ENCODE measurements at places on chromosomes 6 and 20. TPM values are rescaled to one million over a fixed set of nuclear protein-coding genes. Genes with fewer than 3 reads are reported as not detected.

The GSTA3 gene
- not detected for polyA plus RNA-seq

The MCHR2 gene
- not detected for polyA plus RNA-seq

The CDH26 gene
- polyA plus RNA-seq, result 0.55 TPM

The MAS1 gene
- polyA plus RNA-seq, result not detected

The TRIM27 gene
- polyA plus RNA-seq, result 64.6 TPM

The OR12D1 gene
- not detected for polyA plus RNA-seq

The PGM3 gene
- polyA plus RNA-seq, result 8.4 TPM

The LPA gene
- not detected for polyA plus RNA-seq

- DNase-seq, result no peak
Measured at GRCh38 chr6:18501663-18502013, 114.5 kb downstream of the RNF144B start.

GRCh38 chr20:19780261-19780660 is 22.2 kb downstream of the RIN2 start:
- DNase-seq, result no peak

GRCh38 chr20:43022568-43022967 is 167.1 kb downstream of the PTPRT start:
- no peak for DNase-seq

- DNase-seq, result no peak
Measured at GRCh38 chr6:48985025-48985424, 478.0 kb downstream of the MMUT start.

DNA sequence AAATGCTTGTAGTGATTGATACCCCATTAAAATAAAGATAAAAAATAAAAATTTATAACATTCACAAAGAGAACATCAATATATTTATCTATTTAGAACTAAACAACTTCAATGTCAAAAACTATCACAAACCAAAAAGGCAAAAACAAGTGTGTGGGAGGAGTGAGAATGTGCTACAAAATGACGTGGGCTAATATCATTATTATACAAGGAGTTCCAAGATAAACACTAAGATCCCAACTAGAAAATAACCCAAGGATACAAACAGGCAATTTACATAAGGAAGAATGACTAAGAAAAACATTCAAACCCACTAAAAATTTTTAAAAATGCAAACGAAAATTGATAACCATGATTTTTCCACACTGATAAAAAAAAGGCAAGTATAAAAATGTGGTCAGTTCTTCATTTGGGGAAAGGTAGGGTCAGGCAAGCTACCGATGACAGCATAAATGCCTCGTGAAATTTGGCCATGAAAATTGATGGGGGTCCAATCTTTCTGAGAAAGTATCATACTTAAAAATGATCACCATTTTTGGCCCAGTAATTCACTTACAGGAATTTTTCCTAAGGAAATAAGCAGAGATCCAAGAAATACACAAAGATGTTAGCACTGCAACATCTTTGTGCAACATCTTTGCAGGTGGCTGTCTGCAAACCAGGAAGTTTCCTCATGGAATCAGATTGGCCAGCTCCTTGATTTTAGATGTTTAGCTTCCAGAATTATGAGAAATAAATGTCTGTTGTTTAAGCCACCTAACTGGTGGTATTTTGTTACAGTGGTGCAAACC is 140.2 kb downstream of the TMEM200A start:
- DNase-seq, result no peak

GRCh38 chr20:24951536-24952083 is 2.5 kb downstream of the CST7 start:
- DNase-seq, result no peak

DNA sequence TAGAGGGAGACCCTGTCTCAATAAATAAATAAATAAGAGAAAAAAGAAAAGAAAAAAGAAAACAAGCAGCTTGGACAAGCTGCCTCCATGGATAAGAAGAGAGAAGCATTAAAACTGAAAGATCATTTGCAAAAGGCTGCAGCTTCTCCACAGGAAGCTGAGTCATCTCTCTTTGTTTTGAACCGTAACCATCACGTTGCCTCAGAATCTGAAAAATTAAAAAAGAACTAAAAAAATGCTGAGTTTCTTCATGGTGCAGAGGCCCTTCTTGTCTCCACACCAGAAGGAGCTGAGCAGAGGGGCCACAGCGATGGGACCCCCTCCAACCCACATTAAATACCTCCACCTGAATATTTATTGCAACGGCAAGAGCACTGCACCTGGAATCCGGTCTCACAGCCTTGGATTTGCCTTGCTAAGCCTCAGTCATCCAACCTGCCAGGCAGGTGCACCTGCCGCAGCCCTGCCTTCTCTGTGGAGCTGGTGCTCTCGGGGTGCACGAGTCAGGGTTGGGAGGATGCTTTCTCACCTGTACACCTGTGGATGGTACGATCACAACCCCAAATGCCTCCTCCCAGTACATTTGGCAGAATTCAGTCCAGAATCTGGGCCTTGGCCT is 28.1 kb downstream of the TOX2 start:
- peak; percentile 41 for DNase-seq

GRCh38 chr6:170362121-170362520 is 55.6 kb downstream of the FAM120B start:
- no peak for DNase-seq

DNA sequence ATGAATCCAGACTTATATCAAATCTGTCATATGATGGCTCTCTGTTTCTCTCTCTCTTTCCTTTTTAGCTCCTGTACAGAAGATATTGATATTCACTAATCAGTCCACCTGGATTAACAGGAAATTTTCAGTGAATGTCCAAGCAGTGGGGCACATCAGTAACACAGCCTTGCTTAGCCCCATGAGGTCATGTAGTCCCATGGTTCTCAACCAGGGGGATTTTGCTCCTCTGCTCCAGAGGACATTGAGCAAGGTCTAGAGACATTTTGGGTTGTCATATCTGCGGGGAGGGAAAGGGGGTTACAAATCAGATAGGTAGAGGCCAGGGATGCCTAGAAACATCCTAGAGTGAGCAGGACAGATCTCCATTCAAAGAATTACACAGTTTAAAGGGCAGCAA is 810 bp downstream of the GSTA1 start:
- DNase-seq, result no peak

DNA sequence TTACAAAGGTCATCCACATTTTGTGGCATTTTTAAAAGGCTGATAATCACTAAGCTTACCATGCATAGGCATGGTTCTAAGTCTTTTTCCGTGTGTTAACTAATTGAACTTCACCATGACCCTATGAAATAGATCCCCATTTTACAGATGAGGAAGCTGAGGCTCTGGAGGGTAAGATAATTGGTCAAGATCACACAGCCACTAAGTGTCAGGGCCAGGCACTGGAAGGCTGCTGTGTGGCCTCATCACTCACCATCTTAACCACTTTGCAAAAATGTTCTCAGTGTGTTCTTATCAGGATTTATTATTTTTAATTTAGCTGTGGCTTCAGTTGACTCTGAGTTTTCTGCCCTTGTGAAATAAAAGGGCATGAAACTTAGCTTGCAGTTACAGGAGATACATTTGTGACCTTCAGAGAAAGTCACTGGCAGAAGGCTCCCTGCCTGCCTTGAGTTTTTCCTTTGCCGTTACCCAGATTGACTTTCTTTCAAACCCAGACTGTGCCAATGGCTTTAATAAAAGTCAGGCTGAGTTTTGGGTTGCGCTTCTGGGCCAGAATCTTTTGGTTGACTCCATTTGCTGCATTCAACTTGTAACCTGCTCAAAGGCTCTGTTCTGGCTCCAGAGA is 82.0 kb downstream of the EZR start:
- no peak for DNase-seq

- no peak for DNase-seq
Measured at GRCh38 chr6:22766979-22767378, 197.6 kb downstream of the HDGFL1 start.

GRCh38 chr6:3135668-3136291 is 17.3 kb downstream of the BPHL start:
- DNase-seq, result no peak

DNA sequence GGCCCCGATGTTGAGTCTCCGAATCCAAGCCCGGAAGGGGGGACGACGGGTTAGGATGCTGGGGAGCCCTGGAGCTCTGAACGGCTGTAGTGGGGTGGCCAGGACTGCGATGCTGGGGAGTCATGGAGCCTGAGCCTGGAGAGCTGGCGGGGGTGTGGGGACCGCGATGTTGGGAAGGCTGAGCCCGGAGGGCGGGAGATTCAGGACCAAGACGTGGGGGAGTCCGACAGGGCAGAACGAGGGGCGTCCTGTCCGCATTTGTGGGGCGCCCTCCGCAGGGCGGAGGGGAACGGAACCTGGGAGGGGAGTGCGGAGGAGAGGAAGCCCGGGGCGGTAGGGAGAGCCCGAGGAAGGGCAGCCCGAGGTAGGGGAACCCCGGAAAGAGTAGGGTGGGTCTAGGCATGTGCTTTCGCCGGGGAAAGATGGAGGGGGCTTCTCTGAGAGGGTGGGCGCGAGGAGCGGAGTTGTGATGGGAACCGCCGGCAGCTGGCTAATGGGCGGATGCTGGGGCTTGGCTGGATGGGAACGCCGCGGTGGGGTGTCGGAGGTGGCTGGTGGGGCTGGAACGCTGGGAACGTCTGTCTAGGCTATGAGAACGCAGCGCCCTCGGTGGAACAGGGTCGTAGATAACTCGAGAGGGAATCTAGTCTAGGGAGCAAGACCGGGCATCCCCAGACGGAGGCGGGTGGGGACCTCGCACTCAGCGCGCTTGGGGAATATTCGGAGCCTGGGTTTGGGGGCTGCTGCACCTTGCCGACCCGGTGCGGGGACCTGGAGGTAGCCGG is 684 bp downstream of the PAQR8 start:
- DNase-seq, result peak; percentile 48

- DNase-seq, result peak; percentile 38
Measured at GRCh38 chr6:125747589-125748405, 1.6 kb upstream of the HEY2 start.

- no peak for DNase-seq
Measured at GRCh38 chr6:137349856-137350830, 131.0 kb upstream of the IFNGR1 start.

DNA sequence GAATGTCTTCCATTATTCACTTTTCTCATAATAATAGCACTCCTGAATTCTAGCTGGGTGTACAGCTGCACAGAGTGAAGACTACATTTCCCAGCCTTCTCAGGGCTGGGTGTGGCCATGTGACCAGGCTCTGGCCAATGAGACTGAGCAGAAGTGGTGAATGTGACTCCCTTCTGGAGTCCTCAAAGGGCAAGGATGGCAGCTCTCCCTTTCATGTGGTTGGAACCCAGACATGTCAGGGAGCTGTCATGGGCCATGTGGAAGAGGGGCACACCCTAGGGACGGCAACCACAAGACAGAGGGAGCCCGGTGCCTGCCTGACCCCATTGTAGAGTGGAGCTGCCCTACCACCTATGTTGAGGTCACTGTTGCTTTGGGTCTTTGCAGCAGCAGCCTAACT is 312.8 kb upstream of the SULF2 start:
- DNase-seq, result no peak

DNA sequence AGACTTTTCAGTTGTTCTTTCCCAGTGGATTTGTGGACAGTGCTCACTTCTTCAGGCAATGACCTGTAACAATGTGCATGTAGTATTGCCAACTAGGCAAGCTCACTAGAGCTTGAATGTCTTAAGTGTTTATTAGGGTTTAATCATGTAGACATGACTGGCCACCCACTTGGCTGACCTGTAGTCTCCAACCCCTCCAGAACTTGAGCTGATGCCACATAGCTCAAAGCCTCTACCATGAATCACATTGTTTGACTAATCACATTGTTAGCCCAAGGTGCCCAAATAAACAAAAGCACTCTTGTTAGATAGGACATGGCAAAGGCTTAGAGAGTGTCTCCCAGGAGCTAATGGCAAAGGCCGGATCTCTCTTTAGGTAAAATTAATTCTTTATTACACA is 272.7 kb downstream of the GRIK2 start:
- no peak for DNase-seq

- peak; percentile 15 for DNase-seq
Measured at GRCh38 chr6:33812669-33813068, 8.9 kb upstream of the MLN start.

DNA sequence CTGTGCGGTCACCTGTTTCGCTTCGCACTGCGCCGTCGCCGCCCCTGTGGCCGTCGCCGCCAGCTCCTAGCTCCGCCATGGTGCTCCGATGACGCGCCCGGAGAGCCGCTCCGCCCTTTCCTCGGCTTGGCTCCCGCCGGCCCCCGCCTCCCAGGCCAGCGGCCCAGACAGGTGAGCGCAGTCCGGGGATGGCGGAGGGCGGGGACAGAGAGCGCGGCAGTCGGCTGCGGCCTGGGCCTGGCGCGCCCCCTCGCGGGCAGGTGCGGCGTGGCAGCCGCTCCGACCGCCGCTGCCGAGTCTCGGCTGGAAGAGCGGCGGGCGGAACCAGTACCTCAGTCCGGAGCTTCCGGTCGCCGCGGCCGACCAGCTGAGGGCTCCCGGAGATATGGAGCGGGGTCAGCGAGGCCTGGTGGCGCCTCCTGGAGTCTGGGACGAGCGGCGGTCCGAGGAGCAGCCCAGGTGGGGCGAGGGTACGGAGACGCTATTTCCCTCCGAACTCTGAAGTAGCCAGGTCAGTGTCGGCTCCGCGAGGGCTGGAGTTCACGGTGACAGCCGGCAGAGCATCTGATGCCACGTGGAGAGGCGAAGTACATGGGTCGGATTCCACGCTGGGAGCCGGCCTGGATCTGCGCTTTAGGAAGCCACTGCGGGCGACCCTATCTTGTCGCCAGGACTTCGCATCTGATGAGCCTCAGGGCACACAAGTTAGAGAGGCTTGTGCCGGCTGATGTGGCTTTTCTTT is at the start of gene MAP7:
Gene MAP7, minus strand, starts transcription at position 93 of the 742 bp plus-strand sequence. Its CDS starts 14 bp downstream, at position 79.
- DNase-seq, result peak; percentile 56

- no peak for DNase-seq
Measured at GRCh38 chr6:121794630-121795029, 359.2 kb downstream of the GJA1 start.

DNA sequence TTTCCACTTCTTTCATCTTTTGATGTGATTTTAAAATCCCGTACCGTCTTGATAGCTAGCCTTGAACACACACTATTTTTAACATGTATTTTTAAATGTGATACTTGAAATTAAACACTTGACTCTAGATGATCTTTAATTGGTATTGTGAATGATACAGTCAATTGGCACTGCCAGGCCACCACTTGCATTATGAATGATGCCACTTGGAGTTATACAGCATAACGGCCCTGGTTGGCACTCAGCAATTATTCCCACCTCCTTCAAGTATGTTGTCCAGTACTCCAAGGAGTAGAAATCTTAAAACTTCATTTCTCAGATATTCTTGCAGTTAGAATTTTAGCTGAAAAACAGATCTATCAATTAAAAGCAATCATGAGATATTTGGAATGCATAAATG is 62.9 kb downstream of the TENT5A start:
- DNase-seq, result no peak

- DNase-seq, result no peak
Measured at GRCh38 chr6:96104910-96105309, 89.1 kb downstream of the FUT9 start.

GRCh38 chr6:81093051-81093450 is 659.4 kb downstream of the TENT5A start:
- no peak for DNase-seq

DNA sequence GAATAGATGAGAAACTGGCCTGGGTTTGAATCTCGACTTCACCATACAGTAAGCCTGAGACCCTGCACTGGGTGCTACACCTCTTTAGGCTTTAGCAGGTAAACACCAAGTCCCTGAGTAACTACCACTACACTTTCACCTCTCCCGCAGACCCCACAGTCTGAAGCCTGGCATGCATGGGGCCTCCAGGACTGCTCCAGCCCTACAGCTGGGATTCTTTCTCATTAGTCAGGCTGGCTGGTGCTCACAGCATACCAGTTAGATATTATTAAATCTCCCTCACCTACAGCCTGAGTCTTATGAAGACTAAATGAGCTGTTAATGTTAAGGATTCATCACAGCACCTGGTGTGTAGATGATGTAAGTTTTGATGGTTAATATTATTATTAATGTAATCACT is 388.7 kb downstream of the ARHGAP18 start:
- no peak for DNase-seq

Measured in CD4-positive, alpha-beta memory T cell (primary cell).